ENCODE measurements at places on chromosomes 11 and 22.

DNA sequence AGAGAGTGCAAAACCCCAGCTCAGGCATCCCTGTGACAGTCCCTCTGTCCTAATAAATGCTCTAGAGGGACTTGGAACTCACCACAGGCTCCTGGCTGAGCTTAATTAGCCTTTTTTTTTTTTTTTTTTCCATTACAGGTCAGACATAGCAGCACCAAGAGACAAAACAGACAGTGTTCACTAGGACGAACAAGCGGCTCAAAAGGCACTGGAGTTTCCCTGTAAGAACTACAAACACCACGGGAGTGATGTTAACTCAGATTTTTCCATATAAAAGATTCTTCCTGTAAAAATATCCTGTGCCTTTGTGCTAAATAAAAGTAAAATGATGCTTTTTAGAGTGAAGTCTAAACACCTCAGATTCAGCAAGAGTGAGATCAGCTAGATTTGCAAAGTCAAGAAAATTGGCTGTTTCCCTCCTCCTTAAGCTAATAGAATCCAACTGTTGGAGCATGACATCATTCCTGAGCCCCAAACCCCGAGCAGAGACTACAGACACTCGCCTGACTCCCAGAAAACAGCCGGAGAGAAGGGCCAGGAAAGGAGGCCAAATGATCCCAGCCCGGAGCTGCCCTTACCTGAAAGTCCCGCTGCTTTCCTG, 101.0 kb upstream of the AKIP1 start:
- H3K4me1 ChIP-seq, result peaks cover 10% of the 10 kb centered on the region
- H3K4me3 ChIP-seq, result peak overlapping the region; percentile 59
- no peak for DNase-seq
- H3K27ac ChIP-seq, result no peak overlapping the region

- no peaks in the 10 kb centered on the region for H3K27me3 ChIP-seq
- no peaks in the 10 kb centered on the region for H3K36me3 ChIP-seq
- no peak for DNase-seq
- no peak overlapping the region for H3K27ac ChIP-seq
- H3K4me3 ChIP-seq, result no peak overlapping the region
Observed at GRCh38 chr11:30434901-30435300, 112.0 kb downstream of the ARL14EP start.

GRCh38 chr11:118909619-118910308, 16.0 kb downstream of the BCL9L start:
- H3K27me3 ChIP-seq, result no peaks in the 10 kb centered on the region
- no peak overlapping the region for H3K4me3 ChIP-seq
- H3K4me1 ChIP-seq, result peaks cover 57% of the 10 kb centered on the region
- DNase-seq, result no peak
- peaks cover 21% of the 10 kb centered on the region for H3K36me3 ChIP-seq

GRCh38 chr11:134425413-134425812, 13.4 kb upstream of the B3GAT1 start:
- no peak overlapping the region for H3K27ac ChIP-seq
- H3K4me1 ChIP-seq, result no peaks in the 10 kb centered on the region
- H3K36me3 ChIP-seq, result no peaks in the 10 kb centered on the region

DNA sequence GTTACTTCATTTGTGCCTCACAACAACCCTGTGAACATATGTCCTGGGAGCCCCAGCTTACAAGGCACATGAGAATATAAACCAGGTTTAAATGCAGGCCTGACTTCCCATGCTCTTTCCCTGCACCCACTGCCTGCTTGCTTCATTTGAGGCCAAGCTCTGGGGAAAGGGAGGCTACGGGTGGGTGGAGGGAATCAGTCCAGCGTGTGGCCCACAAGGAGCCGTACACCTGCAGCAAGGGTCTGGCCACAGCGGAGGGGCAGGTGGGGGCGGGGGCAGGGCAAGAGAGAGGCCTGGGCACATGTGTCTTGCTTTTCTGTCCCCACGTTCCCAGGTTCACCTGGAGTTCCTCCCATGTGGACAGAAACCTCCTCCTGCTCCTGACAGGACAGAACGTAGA, 26.2 kb downstream of the FAM83F start:
- no peak overlapping the region for H3K27ac ChIP-seq
- H3K4me1 ChIP-seq, result peaks cover 5% of the 10 kb centered on the region
- H3K4me3 ChIP-seq, result no peak overlapping the region

DNA sequence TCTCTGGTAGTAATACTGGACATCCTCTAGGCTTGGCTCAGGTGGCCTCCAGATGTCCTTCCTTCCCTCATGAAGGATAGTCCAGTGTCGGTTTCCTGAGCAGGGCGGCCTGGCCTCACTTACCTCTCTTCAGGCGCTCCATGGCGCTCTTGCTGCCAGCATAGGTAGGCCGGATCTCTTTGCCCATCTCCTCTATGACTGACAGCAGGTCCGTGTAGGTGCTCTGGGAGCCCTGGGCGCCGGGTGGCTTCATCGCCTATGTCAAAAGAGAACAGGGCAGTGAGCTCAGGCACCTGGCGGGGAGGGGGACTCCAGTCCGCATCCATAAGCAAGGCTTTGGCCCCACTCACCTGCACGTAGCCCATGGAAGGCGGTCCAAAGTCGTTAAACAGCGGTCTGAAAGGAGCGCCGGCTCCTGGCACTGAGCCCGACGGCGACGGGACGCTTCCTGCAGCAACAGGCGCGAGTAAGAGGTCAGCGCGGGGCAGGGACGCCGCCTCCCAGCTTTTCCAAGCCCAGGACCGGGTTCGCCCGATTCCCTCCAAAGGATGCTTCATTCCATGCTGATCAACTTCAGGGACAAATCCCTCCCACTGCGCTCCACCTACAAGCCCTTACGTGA, 609 bp downstream of the CDK2AP2 start:
- peaks cover 25% of the 10 kb centered on the region for H3K36me3 ChIP-seq
- no peaks in the 10 kb centered on the region for H3K27me3 ChIP-seq
- DNase-seq, result no peak
- H3K4me1 ChIP-seq, result peaks cover 47% of the 10 kb centered on the region
- H3K27ac ChIP-seq, result peak overlapping the region; percentile 94

DNA sequence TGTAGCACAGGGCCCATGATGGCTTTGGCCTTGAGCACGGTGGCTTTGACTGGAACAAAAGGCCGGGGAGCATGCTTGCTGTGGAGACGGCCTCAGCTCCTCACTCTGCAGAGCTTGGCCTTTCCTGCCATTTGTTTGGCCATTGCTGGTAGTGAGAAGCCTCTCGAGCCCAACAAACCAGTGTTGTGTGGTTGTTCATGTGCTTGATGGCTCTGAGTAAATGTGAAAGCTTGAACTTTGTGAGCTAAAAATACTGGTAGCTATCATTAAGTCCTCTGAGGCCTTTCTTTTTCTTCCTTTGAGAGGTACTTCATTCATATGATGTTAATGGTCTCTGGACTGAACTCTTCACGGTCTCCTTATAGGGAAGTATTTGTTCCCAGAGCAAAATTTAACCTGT, 39.6 kb downstream of the NAT10 start:
- peaks cover 21% of the 10 kb centered on the region for H3K4me1 ChIP-seq
- peak overlapping the region; percentile 80 for H3K27ac ChIP-seq
- DNase-seq, result no peak

DNA sequence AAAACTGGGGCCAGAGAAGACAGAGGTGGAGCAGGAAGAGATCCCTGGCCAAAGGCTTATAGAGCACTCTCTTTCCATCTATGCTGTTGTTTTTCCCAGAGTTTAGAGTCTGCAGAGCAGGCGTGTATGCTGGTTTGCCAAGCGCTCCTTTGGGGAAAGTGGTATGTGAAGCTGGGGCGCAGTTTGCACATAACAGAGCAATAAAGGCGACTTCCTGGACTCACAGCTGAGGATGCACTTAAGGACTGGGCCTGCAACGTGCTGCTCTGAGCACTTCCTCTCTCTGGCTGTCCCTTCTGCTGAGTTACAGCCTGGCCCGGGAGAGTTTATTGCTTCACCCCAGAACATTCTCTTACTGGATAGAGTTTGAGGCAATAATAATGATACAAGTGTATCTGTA, 41.7 kb downstream of the THAP12 start:
- H3K4me1 ChIP-seq, result peaks cover 7% of the 10 kb centered on the region
- H3K27ac ChIP-seq, result no peak overlapping the region
- H3K27me3 ChIP-seq, result no peaks in the 10 kb centered on the region
- H3K36me3 ChIP-seq, result peaks cover 2% of the 10 kb centered on the region

DNA sequence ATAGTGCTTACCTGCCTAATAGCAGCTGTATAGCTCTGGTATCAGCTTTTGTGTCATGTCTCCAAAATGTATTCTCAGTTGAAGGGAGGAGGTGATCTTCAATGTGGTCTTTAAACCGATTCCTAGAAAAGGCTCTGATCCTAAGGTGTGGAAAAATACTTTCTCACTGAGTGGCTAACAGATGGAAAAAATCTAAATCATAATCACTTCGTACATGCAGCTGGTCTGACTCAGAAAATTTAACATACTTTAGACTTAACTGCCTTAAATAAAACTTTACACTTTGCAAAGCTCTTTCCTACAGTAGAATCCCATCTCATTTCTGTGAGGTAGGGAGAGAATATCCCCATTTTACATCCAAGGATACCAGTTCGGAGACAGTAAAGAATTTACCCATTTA, 38.0 kb downstream of the C2CD3 start:
- H3K4me3 ChIP-seq, result no peak overlapping the region
- no peaks in the 10 kb centered on the region for H3K4me1 ChIP-seq
- peaks cover 68% of the 10 kb centered on the region for H3K36me3 ChIP-seq
- no peak for DNase-seq

- no peak for DNase-seq
- peaks cover 10% of the 10 kb centered on the region for H3K4me1 ChIP-seq
- peaks cover 9% of the 10 kb centered on the region for H3K27me3 ChIP-seq
- H3K36me3 ChIP-seq, result no peaks in the 10 kb centered on the region
Observed at GRCh38 chr11:103871923-103872551, 164.4 kb upstream of the DDI1 start.

GRCh38 chr22:26106412-26106811, 62.9 kb upstream of the SEZ6L start:
- H3K4me3 ChIP-seq, result no peak overlapping the region
- no peaks in the 10 kb centered on the region for H3K36me3 ChIP-seq
- no peak overlapping the region for H3K27ac ChIP-seq
- no peaks in the 10 kb centered on the region for H3K4me1 ChIP-seq
- DNase-seq, result no peak

DNA sequence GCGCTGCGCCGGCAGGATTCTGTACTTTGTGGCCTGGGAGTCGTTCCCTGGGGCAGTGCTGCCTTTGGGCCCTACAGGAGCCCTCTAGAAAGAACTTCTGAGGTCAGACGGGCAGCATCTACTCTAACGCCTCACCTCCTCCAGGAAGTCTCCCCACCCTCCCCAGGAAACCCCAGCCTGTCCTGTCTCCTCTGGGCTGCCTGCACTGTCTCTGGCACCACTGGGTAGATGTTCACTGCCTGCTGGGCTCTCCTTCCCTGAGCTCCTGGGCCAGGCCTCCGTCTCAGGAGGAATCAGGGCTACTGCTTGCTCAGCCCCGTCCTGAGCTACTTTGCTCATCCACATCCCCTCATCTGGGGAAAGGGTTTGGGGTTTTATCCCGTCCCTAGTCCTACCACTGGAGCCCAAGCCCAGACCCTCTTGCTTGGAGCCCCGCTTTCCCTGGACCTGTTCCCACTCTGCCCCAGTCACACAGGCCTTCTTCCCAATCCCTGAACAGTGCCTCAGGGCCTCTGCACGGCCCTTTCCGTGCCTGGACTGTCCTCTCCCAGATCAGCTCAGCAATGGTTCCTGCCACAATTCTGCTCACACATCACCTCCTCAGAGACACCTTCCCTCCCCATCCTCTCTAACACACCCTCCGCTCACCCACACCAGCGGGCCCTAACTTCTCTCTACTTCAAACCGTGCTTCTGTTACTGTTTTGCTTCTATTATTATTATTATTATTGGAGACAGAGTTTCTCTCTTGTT, 11.3 kb upstream of the TREH start:
- H3K4me3 ChIP-seq, result no peak overlapping the region
- H3K27me3 ChIP-seq, result peaks cover 4% of the 10 kb centered on the region
- no peak overlapping the region for H3K27ac ChIP-seq
- peaks cover 15% of the 10 kb centered on the region for H3K4me1 ChIP-seq

DNA sequence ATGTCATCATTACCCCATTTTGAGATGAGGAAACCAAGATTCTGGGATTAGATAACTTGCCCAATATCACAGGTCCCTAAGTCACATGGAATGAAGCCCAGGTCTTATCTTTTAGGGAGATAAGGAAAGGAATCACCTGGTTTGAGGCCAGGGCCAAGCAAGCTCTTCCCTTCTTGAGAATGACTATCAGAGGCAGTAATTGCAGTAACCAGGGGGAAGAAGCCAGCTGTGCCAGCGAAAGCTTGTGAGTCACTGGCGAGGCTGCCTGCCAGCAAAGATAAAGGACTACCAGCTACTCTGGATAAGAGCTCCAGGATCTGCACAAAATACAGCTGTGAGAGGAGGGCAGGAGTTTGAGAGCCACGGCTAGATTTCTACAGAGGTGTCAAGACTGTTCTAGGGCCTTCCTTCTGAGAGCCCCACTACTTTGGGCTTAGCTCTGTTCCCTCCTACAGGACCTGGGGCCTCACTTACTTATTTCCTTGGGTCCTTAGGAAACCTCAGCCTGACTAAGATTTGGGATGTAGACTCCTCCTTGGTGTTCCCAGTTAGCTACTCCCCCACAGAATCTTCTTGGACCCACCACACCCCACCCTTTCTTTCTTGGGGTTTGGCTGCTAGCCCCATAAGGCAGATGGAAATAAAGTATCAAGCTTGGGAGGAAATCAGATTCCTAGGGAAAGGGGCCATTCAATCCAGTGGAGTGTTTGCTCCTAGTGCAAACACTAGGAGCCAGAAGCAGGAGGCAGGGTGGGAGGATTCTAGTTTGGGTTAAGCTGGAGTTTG, 9.7 kb upstream of the CCKBR start:
- no peak overlapping the region for H3K27ac ChIP-seq
- peaks cover 5% of the 10 kb centered on the region for H3K27me3 ChIP-seq
- H3K4me3 ChIP-seq, result no peak overlapping the region
- H3K4me1 ChIP-seq, result no peaks in the 10 kb centered on the region
- no peaks in the 10 kb centered on the region for H3K36me3 ChIP-seq
- no peak for DNase-seq

GRCh38 chr11:23288003-23288783, 427.9 kb upstream of the CCDC179 start:
- DNase-seq, result no peak
- no peak overlapping the region for H3K4me3 ChIP-seq
- H3K27ac ChIP-seq, result no peak overlapping the region
- H3K4me1 ChIP-seq, result no peaks in the 10 kb centered on the region
- H3K27me3 ChIP-seq, result no peaks in the 10 kb centered on the region

DNA sequence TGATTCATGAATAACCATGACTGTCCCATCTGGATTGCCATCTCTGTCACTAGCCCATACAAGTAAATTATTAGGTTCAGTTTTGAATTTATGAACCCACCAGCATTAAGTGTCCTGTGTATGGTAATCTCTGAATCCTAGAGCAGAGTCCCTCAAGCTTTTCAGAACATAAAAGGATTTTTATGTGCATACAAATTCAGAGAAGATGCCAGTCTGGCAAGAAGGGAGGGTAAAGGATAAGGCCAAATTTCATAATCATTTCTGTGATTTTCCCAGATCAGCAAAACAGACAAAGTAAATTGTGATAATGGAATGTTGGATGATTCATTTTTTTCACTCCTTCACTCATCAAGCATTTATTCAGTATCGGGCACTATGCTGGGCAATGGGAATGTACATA, 371.1 kb upstream of the ARHGAP42 start:
- no peak for DNase-seq
- no peaks in the 10 kb centered on the region for H3K4me1 ChIP-seq
- no peak overlapping the region for H3K27ac ChIP-seq
- no peaks in the 10 kb centered on the region for H3K27me3 ChIP-seq

- DNase-seq, result no peak
- no peaks in the 10 kb centered on the region for H3K36me3 ChIP-seq
- no peaks in the 10 kb centered on the region for H3K4me1 ChIP-seq
- H3K27ac ChIP-seq, result no peak overlapping the region
- H3K4me3 ChIP-seq, result no peak overlapping the region
Observed at GRCh38 chr11:13215149-13215548, 62.4 kb upstream of the BMAL1 start.

- H3K36me3 ChIP-seq, result no peaks in the 10 kb centered on the region
- no peaks in the 10 kb centered on the region for H3K4me1 ChIP-seq
- peaks cover 9% of the 10 kb centered on the region for H3K27me3 ChIP-seq
- H3K27ac ChIP-seq, result no peak overlapping the region
- no peak for DNase-seq
Observed at GRCh38 chr11:69251639-69252489, 42.1 kb upstream of the MYEOV start.
